Stimulated activated CD4-positive, alpha-beta T cell treated with anti-CD3 and anti-CD28 coated beads, Interleukin-12 subunit alpha, Interleukin-12 subunit beta, amount 100 ng/mL, for 48 hours (primary cell): ENCODE measurements at places on chromosomes 7 and 10.

DNA sequence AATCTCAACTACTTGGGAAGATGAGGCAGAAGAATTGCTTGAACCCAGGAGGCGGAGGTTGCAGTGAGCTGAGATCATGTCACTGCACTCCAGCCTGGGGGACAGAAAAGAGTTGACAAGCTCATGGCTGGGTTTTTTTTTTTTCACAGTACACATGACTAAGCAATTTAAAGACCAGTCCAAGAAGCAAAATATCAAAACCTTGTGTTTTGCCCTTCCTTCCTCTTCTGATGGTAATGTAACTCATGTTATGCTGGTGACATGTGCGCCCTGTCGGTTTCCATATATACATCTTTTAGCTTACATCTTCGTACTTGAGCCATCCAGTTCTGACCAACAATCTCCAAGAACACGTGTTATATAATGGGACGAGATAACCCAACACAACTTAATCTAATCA lies 237.7 kb upstream of the PLXDC2 start:
- DNase-seq: no peak

- no peak for DNase-seq
Observed at GRCh38 chr7:37247861-37248260, 200.8 kb downstream of the ELMO1 start.

DNA sequence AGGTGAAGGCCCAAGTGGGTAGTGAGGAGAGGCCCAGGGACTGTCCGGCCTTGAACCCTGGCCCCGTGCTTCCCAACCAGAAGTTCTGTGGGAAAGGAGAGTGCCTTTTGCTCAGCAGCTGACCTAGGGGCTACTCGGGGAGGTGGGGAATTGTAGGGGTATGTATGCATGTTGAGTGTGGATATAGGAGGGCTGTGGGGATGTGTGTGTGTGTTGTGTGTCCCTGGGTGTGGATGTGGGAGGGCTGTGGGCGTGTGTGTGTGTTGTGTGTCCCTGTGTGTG lies 12.2 kb downstream of the EPHB6 start:
- no peak for DNase-seq

DNA sequence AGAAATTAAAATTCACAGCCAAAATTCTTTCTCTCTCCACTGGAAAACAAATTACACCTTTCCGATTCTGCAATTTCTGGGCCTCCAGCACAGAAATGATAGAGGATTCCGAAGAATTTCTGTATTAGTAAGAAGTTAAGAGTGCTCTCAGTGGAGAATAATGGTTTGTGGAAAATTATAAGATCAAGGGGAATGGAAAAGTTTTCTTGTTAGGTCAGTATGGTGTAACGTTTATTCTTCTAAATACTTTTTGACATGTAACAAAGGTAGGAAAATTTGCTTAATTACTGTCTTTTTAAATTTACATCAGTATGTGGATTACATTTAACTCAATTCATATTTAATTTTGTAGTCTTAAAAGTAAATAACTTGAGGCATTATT lies 288.3 kb upstream of the NFE2L3 start:
- DNase-seq: no peak

DNA sequence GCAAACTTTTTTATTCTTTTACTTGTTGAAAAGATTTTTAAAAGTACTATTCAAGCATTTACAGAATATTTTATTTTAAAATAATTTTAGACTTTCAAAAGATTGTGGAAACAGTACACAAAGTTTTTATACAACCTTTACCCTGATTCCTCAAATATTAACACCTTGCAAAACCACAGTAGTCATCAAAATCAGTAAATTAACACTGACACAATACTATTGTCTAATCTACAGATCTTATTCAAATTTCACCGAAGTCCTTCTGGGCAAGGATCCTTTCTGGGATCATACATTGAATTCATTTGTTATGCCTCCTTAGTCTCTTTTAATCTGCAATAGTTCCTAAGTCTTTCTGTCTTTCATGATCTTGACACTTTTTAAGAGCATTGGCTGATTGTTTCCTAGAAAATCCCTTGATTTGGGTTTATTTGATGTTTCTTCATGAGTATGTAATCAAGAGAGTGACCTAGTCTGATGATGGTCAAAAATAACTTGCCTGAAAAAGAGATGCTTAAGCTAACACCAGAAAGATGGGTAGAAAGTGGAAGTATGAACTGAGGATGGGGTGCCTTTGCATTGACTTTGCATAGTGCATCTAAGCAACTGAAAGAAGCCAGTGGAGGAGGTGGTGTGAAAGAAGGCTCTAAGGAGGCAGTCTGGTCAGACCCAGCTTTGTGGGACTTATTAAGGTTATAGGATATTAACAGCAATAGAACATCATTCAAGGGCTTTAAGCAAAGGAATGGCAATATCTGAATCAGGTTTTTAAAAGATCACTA lies 9.7 kb downstream of the STAMBPL1 start:
- no peak for DNase-seq

DNA sequence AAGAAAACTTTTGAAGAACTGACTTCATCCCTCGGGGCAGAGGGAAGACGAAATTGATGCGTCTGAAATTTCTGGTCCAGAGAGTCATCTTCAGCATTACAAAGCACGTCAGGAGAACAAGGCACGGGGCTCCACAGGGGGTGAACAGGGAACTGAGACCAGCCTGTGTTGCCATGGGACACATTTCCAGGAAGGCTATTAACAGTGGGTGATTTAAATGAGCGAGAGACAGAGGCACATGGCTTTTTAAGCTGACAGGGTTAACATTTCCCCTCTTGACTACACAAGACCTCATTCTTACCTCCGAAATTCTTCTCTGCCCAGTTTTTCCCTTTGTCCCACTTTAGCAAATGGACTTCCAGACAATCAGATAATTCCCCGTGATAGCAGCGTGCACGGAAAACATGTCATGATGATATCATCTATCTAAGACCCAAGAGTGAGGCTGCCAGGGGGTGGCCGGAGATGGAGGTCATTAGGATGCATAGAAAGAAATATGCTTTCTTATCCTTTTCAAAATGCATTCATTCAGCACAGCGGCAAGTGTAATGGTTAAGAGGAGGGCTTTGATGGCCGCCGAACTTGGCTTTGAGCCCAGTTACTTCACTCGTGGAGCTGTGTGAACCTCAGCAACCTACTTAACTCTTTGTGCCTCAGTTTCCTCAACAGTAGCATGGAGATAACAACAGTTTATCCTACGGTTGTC lies 248.0 kb downstream of the PRPF18 start:
- no peak for DNase-seq

DNA sequence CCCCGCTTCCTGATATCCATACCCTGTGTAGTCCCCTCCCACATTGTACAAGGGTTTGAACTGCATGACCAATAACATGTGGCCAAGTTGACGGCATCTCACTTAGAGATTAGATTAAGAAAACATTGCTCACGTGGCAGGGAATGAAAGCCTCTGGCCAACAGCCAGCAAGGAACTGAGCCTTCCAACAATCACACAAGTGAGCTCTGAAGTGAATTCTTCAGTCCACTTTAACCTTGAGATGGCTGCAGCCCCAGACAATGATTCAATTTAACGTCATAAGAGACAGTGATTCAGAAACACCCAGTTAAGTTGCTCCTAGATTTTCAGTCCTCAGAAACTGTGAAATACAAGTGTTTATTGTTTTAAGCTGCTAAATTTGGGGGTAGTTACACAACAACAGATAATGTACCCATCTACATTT lies 165.9 kb upstream of the PLXNA4 start:
- no peak for DNase-seq

- DNase-seq: no peak
Observed at GRCh38 chr7:73871163-73872011, 10.4 kb downstream of the TMEM270 start.

- no peak for DNase-seq
Observed at GRCh38 chr7:90404777-90405176, 1.5 kb downstream of the CLDN12 start.

DNA sequence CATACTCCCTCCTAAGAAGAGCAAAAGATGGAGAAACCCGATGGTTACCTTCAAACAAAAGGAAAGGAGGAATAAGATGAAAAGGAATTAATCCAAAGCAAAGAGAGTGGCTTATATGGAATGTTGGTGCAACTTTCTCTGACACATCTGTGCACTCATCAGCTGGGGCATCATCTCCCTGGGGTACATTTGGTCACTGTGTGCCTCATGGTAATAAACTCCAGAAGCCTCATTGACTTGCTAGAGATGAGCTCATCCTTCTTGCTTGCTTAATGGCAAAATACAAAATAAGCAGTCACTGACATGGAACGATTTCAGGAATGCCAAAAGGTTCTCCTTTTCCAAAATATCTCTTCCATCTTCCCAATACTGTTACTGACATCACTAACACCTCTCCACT lies 22.5 kb downstream of the CAV1 start:
- DNase-seq: no peak

- no peak for DNase-seq
Observed at GRCh38 chr7:70785427-70785826, 346.5 kb upstream of the GALNT17 start.

GRCh38 chr10:78134773-78135306 lies 101.2 kb downstream of the RPS24 start:
- DNase-seq: no peak

GRCh38 chr10:63496561-63496960 lies 24.6 kb upstream of the REEP3 start:
- no peak for DNase-seq

DNA sequence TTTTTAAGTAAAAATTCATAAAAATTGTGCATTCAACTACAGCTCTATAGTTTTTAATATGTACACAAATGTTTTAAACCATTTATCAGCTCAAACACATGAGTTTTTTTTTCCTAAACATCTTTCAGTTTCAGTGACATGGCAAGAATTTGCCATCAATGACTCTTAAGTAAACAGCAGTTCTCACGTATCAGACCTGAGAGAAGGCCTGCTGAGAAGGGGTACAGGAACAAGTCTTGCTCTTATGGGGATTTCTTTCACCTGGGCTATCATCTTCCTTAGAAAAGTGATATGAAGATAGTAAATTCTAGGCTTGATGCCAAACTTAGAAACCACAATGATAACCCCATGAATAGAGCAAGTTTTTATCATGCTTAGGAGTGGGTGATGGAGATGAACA lies 467.8 kb downstream of the ARL4A start:
- DNase-seq: no peak

DNA sequence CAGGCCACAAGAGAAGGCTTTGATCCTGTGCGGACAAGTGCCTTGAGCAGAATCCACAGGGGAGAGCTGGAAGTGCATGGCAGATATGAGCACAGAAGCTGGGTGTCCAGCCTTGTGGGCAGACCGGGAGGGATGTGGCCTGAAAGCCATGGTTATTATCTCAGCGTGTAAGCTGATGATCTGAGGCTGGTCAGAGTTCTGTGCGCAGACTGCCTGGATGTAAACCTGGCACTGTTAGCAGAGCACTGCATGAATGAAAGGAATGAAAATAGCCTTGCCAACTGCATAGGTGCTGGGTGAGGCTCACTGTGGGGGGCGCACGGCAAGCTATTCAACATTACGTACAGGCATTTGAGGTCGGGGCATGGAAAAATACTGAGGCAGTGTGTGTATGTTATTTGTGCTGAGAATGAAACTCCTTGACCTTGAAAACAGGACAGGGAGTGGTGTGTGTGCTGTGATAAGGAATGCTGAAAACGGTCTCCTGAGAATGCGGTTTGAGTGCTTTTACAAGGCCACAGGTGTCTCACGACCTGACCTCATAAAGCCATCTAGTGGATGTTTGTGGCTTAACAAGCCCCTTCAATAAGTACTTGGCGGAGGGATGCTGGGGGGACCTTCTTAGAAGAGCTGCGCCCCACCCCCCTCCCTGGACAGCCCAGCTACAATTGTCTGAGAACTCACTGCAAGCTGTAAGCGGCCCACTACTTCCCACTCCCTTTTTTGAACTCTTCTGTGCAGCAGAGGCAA lies 18.7 kb downstream of the AKR1C1 start:
- no peak for DNase-seq

GRCh38 chr10:62687230-62687748 lies 117.2 kb upstream of the ADO start:
- DNase-seq: no peak

DNA sequence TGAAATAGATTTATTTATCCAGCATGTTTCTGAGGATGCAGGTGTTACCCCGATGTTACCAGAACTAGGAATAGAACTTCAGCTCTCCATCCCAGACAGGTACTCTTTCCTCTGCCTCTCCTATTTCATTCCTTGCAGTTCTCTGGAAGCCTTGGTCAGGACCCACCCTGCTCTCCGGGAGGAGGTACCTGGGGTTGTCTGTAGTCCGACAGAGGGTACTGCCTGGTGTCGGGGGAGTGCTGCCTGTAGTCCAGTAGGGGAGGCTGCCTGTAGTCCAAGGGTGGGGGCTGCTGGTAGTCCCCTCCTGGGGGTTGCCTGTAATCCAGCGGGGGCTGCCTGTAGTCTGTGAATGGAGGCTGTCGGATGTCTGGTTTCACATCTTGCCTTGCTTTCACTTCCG lies 328.4 kb downstream of the PHTF2 start:
- DNase-seq: no peak

- peak; percentile 77 for DNase-seq
Observed at GRCh38 chr10:5977471-5978229, at the start of gene IL15RA. Gene IL15RA (minus strand): TSS chr10:5977543. CDS start chr10:5977492, 51 bp downstream.

DNA sequence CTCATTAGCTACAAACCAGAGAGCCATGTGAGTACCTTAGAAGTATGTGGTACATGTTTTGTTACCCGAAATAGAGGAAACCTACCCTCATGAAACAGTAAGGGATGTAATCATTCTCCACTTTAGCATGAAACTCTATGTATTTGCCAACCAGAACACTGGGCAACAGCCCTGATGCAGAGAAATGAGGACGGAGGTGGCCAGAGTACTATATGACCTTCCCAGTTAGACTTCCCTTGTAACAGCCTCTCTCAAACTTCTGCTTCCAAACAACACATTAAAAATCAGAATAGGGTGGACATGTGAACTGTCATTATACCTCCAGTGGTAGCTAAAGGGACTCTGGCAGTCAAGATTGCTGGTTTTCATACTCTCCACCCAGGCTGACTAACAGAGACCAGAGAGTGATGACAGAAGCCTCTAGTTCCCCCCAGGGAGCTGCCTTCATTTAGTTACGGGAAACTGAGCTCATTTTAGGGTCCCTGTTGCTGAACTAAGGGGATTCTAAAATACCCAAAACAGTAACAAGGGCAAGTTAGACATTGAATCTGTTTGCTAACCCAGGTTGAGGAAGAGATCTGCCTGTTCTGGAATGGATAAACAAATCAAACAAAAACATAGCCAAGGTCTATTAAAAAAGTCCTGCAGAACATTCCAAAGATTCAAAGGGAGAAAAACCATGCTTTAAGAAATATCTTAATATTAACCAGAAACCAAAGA lies 83.1 kb downstream of the VPS41 start:
- no peak for DNase-seq

GRCh38 chr7:74043523-74043951 lies 15.6 kb downstream of the ELN start:
- no peak for DNase-seq

DNA sequence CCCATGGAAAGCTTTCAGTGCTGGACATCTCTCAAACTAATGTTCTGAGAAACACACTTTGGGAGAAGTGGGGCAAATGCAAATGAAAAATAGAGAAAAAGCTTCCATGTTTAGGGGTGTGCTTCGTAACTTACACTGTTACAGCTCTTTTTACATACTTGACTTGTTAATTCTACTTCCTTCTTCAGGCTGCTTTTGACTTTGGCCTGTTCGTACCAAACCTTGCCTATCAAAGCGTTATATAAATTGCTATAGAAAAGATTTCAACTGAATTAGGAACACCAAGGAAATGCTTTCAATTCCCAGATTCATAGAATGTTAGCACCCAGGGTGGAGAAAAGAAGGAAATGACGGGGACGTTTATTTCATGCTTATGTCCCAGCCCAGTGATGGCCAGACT lies 140.8 kb upstream of the PRR15 start:
- no peak for DNase-seq
